Activated CD4-positive, alpha-beta T cell treated with anti-CD3 and anti-CD28 coated beads for 36 hours (primary cell): ENCODE measurements at places on chromosomes 3 and 15. TPM values are rescaled to one million over a fixed set of nuclear protein-coding genes. Genes with fewer than 3 reads are reported as not detected.

- no peaks in the 10 kb centered on the region for H3K27me3 ChIP-seq
- peak; percentile 79 for DNase-seq
Measured at GRCh38 chr15:89971592-89971997, 29.5 kb upstream of the ZNF710 start.

- H3K4me3 ChIP-seq: no peak overlapping the region
- no peak for DNase-seq
- H3K27me3 ChIP-seq: no peaks in the 10 kb centered on the region
- peaks cover 3% of the 10 kb centered on the region for H3K4me1 ChIP-seq
- H3K36me3 ChIP-seq: peaks cover 14% of the 10 kb centered on the region
Measured at GRCh38 chr3:120103276-120103675, 9.0 kb upstream of the GSK3B start.

GRCh38 chr3:151398895-151399294 is 14.3 kb upstream of the P2RY12 start:
- no peaks in the 10 kb centered on the region for H3K36me3 ChIP-seq
- no peak overlapping the region for H3K27ac ChIP-seq
- no peaks in the 10 kb centered on the region for H3K4me1 ChIP-seq
- no peak for DNase-seq
- no peak overlapping the region for H3K4me3 ChIP-seq

- H3K36me3 ChIP-seq: no peaks in the 10 kb centered on the region
- no peaks in the 10 kb centered on the region for H3K4me1 ChIP-seq
- H3K27me3 ChIP-seq: no peaks in the 10 kb centered on the region
- no peak overlapping the region for H3K4me3 ChIP-seq
- DNase-seq: no peak
Measured at GRCh38 chr3:117171124-117171523, 461.5 kb downstream of the TUSC7 start.

GRCh38 chr15:64911311-64912186 is at the start of gene ANKDD1A:
Gene ANKDD1A (plus strand): TSS chr15:64911902. CDS start chr15:64911931, 29 bp downstream.
- H3K4me1 ChIP-seq: peaks cover 4% of the 10 kb centered on the region
- peak within 1 kb of the TSS; percentile 60 for H3K4me3 ChIP-seq
- H3K27me3 ChIP-seq: peaks cover 16% of the 10 kb centered on the region
- no peaks in the 10 kb centered on the region for H3K36me3 ChIP-seq
- H3K27ac ChIP-seq: no peak within 1 kb of the TSS
- peak; percentile 71 for DNase-seq

DNA sequence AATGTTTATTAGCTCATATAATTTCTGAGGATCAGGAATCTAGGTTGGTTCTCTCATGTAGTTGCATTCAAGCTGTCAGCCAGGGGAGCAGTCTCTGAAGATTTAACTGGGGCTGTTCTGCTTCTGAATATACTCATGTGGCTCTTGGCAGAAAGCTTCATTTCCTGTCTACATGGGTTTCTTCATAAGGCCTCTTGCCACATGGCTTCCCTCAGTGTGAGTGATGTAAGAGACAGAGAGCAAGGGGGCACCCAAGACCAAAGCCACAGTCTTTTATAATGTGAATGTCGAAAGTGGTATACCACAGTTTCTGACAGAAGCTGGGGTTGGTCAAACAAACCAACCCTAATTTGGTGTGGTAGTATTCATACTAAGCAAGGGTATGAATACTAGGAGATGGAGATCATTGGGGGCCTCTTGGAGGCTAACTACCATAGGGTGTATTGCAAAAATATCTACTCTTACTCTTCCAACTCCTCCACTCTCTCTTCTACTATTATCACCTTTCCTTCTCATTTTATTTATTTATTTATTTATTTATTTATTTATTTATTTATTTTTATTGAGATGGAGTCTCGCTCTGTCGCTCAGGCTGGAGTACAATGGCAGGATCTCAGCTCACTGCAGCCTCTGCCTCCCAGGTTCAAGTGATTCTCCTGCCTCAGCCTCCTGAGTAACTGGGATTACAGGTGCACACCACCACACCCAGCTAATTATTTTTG is 123.8 kb downstream of the B3GALNT1 start:
- peak; percentile 19 for DNase-seq
- H3K4me3 ChIP-seq: no peak overlapping the region
- H3K4me1 ChIP-seq: peaks cover 9% of the 10 kb centered on the region
- H3K36me3 ChIP-seq: no peaks in the 10 kb centered on the region
- H3K27me3 ChIP-seq: no peaks in the 10 kb centered on the region

- no peaks in the 10 kb centered on the region for H3K36me3 ChIP-seq
- no peak within 1 kb of the TSS for H3K27ac ChIP-seq
- peaks cover 11% of the 10 kb centered on the region for H3K27me3 ChIP-seq
- H3K4me1 ChIP-seq: peaks cover 6% of the 10 kb centered on the region
Measured at GRCh38 chr3:16604887-16605602, at the start of gene DAZL. Gene DAZL (minus strand): TSS chr3:16605423. CDS start chr3:16605205, 218 bp downstream.

Gene CSPG4
- total RNA-seq: not detected

GRCh38 chr15:67133026-67133425 is 67.6 kb downstream of the SMAD3 start:
- DNase-seq: no peak
- H3K4me3 ChIP-seq: no peak overlapping the region
- H3K27me3 ChIP-seq: no peaks in the 10 kb centered on the region
- H3K4me1 ChIP-seq: peaks cover 88% of the 10 kb centered on the region

Gene VILL
- 12.1 TPM for total RNA-seq

Gene PAK2
- total RNA-seq: 82.2 TPM

Gene C2CD4A
- 0.73 TPM for total RNA-seq

Gene POC1A
- total RNA-seq: 23.4 TPM

DNA sequence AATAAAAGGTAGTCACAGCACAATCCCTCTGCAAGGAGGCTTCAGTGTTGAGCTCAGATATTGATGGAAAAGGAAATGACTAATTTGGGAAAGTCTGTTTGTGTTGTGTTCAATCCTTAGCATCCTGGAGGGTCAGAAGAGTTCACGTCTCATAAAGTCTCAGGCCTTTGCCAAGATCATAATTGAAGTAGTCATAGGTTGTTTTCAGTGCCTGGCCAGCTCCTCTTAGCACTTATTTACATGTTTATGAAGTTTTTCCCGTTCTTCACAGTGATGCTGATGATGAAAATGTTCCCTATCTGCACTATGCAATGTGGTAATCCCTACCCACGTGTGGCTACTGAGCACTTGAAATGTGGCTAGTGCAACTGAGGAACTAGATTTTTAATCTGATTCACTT is 61.6 kb upstream of the TGFBR2 start:
- DNase-seq: peak; percentile 8
- no peaks in the 10 kb centered on the region for H3K36me3 ChIP-seq
- no peaks in the 10 kb centered on the region for H3K27me3 ChIP-seq
- no peak overlapping the region for H3K4me3 ChIP-seq
- H3K4me1 ChIP-seq: peaks cover 16% of the 10 kb centered on the region

- no peaks in the 10 kb centered on the region for H3K36me3 ChIP-seq
- H3K4me3 ChIP-seq: no peak overlapping the region
- H3K4me1 ChIP-seq: peaks cover 6% of the 10 kb centered on the region
- no peak overlapping the region for H3K27ac ChIP-seq
- peak; percentile 40 for DNase-seq
- H3K27me3 ChIP-seq: no peaks in the 10 kb centered on the region
Measured at GRCh38 chr3:107367353-107367752, 9.9 kb upstream of the CCDC54 start.

DNA sequence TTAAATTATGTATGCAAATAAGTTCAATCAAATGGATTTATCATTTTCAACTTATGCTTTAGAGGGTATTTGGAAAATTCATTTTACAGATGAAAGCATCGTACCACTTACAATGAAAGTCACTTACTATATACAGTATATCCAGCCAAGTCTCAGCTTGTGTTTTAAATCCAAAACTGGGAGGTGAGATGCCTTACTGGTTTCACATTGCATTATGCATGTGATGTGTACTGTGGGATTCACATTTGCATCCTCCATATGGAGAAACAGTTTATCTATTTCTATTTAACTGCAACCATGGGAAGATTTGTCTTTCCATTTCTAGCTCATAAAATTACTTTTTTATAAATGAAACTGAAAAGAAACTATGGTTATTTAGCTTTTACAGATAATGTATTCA is 248.1 kb downstream of the CNTN3 start:
- H3K27me3 ChIP-seq: no peaks in the 10 kb centered on the region
- no peak overlapping the region for H3K4me3 ChIP-seq
- no peaks in the 10 kb centered on the region for H3K36me3 ChIP-seq
- no peak overlapping the region for H3K27ac ChIP-seq

DNA sequence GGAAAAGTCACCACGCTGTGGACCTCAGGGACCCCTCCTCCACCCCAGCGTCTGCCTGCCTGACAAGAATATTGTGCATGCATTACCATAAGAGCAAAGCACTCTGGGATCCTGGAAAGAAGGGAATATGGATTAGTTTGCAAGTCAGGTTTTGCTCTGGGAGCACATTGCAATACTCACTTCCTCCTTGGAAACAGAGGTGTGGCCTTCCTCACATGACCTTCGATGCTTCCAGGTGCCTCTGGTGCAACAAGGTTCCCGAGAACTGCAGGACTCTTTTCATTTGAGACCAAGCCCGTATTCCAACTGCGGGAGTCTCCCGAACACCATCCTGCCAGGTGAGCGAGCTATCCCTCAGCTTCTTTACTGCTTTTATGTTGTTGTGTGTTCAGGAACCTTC is 76.3 kb upstream of the BLM start:
- no peak overlapping the region for H3K27ac ChIP-seq
- H3K36me3 ChIP-seq: peaks cover 36% of the 10 kb centered on the region

GRCh38 chr3:86257955-86258641 is 732.9 kb downstream of the VGLL3 start:
- H3K36me3 ChIP-seq: no peaks in the 10 kb centered on the region
- no peak for DNase-seq
- H3K4me3 ChIP-seq: no peak overlapping the region
- no peak overlapping the region for H3K27ac ChIP-seq

- H3K4me3 ChIP-seq: no peak overlapping the region
- peak; percentile 47 for DNase-seq
- H3K27ac ChIP-seq: peak overlapping the region; percentile 38
- H3K36me3 ChIP-seq: peaks cover 2% of the 10 kb centered on the region
- peaks cover 36% of the 10 kb centered on the region for H3K4me1 ChIP-seq
Measured at GRCh38 chr15:31399544-31400171, 73.0 kb downstream of the KLF13 start.

DNA sequence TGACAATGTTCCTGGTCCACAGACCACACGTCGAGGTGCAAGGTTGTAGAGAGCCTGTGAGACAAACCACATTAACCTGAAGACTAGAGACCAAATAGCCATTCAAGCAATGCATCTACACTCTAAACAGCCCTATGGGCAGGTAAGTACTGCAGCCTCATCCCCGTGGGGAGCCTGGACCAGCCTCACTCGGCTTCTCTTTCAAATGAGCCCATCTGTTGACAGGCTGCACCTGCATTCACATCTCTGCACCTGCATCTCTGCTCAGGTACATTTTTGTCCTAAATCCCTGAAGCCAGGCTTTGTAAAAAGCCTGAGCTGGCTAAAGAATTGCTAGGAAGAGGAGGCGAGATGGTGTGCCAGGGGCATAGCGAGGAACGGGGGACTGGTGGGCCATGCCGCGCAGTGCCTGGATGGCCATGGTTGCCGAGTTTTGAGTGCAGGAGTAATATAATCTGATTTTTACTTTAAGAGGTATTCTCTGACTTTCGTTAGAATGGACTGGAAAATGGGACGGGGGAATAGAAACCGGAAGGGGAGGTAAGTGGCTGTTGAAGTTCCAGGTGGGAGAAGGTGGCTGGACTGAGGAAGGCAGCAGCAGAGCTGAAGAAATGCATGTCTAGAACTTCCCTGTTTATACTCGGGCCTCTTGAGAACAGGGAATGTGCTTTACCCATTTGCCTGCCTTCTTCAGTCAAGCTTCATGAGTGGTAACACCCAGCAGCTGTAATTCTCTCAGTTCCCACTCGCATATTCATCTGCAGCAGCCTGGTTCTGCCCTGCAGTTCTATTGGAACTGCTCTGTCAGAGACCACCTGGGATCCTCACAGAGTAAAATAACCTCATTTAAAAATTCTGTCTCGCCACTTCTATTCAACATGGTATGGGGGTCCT is 226.4 kb downstream of the OPA1 start:
- no peak for DNase-seq
- no peaks in the 10 kb centered on the region for H3K4me1 ChIP-seq
- no peak overlapping the region for H3K27ac ChIP-seq
- H3K4me3 ChIP-seq: no peak overlapping the region
- peaks cover 13% of the 10 kb centered on the region for H3K27me3 ChIP-seq

DNA sequence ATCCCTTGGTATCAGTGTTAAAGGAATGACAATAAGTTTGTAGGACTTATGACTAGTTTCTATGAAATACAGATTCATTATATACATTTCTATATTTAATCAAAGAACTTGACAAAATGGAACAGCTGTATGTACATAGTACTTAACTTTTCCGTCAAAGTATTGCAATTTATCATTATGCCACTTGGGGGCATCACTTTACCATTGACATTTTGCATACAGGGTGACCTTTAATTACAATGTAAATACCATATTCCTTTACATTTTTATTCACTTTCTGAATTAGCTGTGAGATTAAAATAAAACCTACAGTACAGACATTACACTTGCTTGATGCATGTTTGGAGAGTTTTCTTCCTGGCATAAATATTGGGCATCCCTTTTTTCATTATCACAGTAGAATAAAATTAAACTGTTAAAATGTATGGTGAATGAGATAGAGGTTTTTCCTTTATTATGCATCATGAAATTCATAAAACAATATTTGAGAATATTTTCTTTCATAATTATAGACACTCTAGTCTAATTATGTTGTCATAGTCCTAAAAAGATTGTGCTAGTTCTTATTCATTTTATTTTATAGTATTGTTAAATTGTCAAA is 6.9 kb downstream of the NEK11 start:
- H3K27ac ChIP-seq: no peak overlapping the region
- H3K27me3 ChIP-seq: no peaks in the 10 kb centered on the region
- DNase-seq: no peak
- no peak overlapping the region for H3K4me3 ChIP-seq
- H3K4me1 ChIP-seq: no peaks in the 10 kb centered on the region

- peaks cover 6% of the 10 kb centered on the region for H3K4me1 ChIP-seq
- peaks cover 18% of the 10 kb centered on the region for H3K36me3 ChIP-seq
- no peak for DNase-seq
- no peaks in the 10 kb centered on the region for H3K27me3 ChIP-seq
Measured at GRCh38 chr3:141289228-141289772, 57.7 kb downstream of the PXYLP1 start.

- H3K36me3 ChIP-seq: no peaks in the 10 kb centered on the region
- no peak overlapping the region for H3K4me3 ChIP-seq
- H3K27ac ChIP-seq: no peak overlapping the region
- no peak for DNase-seq
Measured at GRCh38 chr3:134757549-134758069, 37.5 kb upstream of the EPHB1 start.

Gene IL16
- total RNA-seq: 117 TPM

GRCh38 chr15:29636921-29637320 is 185.3 kb downstream of the TJP1 start:
- H3K27ac ChIP-seq: no peak overlapping the region
- no peaks in the 10 kb centered on the region for H3K4me1 ChIP-seq
- peaks cover 9% of the 10 kb centered on the region for H3K27me3 ChIP-seq
- no peaks in the 10 kb centered on the region for H3K36me3 ChIP-seq
